ENCODE measurements at places on chromosomes 1 and 21. TPM values are rescaled to one million over a fixed set of nuclear protein-coding genes. Genes with fewer than 3 reads are reported as not detected.

C1orf94 gene
- not detected for total RNA-seq

GRCh38 chr1:198040880-198041279 is 115.9 kb upstream of the NEK7 start:
- DNase-seq = no peak

HSPA13 gene
- total RNA-seq = 11.1 TPM

DNA sequence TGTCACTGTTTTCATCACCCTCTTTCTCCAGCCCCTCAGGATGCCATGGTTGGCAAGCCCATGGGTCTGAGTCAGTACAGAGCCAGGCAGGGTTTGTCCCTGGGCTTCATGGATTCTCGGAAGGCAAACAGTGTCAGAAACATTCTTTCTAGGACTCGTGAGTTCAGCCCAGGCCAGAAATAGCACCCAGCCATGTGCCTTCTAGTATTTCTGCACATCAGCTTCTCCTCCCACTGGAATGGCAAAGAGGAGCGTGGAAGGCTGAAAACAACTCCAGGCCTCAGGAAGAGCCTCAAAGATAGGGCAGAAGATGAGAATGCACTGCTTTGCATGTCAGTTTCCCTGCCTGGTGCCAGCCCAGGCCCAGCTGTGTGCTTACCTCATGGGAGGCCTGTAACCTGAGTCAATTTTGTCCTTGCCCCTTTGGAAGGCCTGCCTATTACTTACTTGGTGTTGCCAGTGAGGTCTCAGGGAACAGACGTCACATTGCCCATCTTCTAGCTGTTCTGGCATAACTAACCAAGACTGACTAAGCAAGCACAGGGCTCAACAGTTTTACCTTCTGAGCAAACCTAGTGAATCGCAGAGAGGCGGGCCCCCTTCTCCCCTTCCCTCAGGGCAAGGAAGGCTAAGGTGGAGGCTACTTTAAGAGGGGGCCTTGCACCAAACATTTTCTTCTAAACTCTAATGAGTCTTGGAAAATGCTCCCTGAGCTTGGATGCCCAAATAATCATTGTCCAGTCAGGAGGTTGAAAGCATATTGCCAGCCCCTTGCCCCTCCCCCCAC is 42.4 kb downstream of the GLUL start:
- DNase-seq = no peak

- DNase-seq = no peak
Measured at GRCh38 chr1:231517076-231517475, 11.4 kb upstream of the TSNAX start.

OR2AK2 gene
- not detected for total RNA-seq

HCRTR1 gene
- not detected for total RNA-seq

- DNase-seq = no peak
Measured at GRCh38 chr21:38039841-38040240, 123.6 kb upstream of the KCNJ6 start.

- DNase-seq = no peak
Measured at GRCh38 chr1:22237433-22238093, 94.7 kb upstream of the WNT4 start.

DNA sequence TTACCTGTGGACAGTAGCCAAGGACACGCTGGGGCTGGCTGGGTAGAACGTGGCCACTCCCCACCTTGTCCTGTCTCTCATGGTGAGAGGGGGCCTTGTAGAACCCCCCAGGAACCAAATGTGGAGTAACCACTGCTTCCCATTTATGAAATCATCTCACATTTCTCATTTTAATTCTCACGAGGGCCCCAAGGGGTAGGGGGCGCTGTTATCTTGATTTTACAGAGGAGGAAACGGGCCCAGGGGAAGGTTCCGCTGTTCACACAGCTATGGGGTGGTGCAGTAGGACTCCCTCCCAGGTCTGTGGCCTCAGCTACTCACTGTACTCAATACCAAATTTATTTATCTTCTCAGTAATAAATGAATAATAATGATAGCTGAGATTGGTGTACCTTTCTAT is 5.5 kb downstream of the SMPDL3B start:
- DNase-seq = peak; percentile 66

DNA sequence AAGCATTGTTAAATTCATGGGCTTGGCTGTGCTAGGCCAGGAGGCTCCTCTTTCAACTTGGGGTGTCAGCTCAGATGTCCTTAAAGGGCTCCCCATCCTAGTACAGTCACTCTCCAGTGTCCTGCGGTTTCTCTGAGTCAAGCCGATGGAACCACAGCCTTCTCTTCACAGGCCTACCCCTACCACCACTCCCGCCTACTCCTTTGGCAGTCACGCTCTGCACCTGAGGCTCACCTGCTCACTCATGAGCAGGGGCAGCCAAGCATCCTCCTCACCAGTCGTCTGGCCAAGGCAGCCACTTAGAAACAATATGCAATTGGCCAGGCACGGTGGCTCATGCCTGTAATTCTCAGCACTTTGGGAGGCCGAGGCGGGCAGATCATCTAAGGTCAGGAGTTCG is 3.6 kb downstream of the ACOT7 start:
- no peak for DNase-seq

UBE2G2 gene
- 79.4 TPM for total RNA-seq

- no peak for DNase-seq
Measured at GRCh38 chr1:222889440-222889839, 74.6 kb downstream of the DISP1 start.

DNA sequence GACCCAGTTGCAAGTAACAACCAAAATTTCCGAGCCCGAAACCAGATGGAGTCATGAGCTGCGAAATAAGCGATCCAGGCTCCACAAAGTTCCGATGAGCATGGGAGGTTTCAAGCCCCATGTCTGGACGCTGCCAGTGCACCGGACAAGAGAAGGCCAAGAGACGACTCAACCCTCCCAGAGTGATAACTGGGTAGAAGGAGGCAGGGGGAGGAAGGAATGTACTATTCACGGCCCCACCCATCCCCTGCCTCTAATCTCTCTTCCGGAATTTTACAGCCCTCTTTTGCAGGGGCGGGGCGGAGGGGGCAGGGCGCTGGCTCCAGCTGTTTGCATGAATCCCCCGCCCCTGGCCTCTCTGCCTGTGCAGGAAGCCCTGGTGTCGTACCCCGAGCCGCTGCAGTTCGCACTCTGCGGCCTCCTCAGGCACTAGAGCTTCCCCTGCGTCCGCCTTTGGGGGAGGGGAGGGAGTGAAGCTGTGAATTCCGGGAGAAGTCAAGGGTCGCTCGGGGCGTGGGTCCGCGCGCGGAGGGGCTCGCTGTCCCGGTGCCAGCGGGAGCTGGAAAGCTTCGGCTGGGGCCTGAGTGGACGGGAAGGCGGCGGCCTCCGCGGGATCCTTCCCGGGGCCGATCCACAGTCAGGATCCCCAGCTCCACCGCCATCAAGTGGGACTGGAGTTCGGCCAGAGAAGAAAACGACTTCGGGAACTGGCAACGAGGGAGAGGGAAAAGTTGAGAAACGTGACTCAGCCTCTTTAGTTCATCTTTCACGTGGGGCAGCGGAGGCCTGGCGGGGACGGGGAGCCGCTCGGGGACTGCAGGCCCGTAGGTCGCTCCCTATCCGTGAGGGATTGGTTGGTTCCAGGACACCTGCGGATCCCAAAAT is 6.3 kb upstream of the PTP4A2 start:
- DNase-seq = peak; percentile 97

DNA sequence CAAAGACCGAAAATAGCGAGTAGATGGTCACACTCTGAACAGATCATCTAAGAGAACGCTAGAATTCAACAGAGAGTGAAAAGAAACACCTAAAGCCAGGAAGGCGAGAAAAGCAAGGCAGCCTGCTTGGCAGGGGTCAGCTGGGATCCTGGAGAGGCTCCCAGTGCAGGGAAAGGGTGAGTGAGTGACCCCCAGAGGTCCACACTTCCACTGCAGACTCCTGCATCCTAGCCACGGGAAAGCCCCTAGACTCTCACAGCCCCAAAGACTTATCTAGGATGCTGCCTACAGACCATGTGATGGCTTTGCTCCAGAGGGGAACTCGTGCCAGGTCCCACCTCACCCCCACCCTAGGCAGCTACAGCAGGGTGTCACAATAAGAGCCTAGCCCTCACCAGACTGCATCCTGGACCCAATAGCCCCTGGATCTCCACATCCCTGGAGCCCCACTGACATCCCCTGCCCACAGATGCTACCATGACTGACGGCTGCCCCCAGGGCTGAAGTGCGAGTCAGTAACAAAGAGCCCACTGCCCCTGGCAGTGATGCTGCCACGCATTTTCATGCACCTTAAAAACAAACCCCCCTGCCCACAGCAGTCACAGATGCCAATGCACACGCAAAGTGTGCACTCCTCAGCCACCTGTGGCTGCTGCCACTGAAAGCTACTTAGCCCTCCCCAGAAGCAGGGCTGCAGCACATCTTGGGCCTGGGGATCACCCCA is 62.2 kb downstream of the PSMG1 start:
- no peak for DNase-seq

DNA sequence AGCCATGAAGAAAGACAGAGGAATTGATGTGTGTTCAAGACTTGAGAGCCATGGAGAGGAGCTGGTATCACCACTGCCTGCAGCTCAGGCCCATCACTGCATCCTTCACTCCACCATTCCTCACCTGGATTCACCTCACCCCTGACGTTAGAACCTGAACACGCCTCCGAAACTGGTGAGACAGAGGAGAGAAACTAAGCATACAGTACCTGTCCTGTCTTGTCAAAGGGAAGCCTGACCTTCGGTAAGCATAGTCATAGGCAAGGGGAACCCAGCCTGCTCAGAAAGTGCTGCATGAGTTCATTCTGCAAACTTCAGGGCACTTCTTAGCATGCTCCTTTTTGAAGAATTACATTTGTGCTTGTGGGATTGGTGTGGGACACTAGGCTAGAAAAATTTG is 425.8 kb downstream of the DSCAM start:
- no peak for DNase-seq

BARHL2 gene
- total RNA-seq = not detected

FCMR gene
- total RNA-seq = 1.6 TPM

GRCh38 chr1:16215882-16216753 is 3.7 kb upstream of the ARHGEF19 start:
- peak; percentile 97 for DNase-seq

GRCh38 chr21:45769896-45770295 is 126.4 kb downstream of the PCBP3 start:
- no peak for DNase-seq

DNA sequence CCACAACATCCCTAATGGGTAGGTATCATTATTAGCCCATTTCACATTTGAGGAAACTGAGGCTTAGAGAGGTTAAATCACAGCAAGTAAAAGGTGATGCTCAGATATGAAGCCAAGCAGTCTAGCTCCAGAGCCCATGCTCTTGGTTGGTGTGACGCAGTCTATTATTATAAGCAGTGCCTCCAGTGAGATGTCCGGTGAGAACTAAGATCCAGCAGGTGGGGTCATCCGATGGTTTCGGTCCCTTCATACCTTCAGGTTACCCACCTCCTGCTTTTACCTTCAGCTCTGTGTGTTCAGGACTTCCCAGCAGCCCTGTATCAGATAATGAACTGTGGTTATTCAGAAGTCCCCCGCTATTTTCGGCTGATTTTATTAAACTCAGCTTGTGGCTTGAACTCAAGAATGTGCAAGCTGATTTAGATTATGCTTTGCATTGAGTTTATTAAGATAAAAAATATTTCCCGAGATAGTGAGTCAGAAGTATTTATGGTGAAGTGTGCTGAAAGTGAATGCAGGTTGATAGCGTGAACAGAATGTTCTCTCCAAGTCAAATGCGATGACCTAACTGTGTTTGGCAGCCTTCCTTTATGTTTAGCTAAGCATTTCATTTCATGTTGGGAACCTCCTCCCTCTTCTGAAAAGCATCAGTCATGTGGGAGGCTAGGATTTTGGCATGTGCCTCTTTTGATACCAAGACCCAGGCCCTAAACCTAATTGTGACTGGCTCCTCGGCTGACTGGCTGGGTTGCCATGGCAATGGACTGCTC is 160.9 kb upstream of the UBE2U start:
- DNase-seq = no peak

GRCh38 chr1:169739980-169740379 is 6.1 kb upstream of the SELE start:
- DNase-seq = no peak

UCK2 gene
- total RNA-seq = 55.0 TPM

DNA sequence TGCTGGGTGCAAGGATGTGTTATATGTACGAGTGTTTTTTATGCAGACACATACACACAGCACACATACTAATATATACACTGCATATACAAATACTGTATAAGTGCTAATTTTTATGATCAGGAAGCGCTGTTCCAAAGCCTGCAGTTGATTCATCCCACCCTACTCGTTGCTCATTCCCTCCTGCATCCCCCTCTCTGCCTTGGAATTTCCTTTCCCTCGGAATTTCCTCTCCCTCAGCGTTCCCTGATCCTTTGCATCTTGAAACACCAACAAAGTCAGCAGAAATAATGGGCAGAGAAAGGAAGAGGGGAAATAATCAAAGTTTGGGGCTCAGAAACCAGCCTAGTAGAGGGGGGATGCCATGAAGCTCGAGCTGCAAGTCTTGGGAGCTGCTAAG is 98.9 kb downstream of the CSMD2 start:
- DNase-seq = no peak

- DNase-seq = no peak
Measured at GRCh38 chr1:160081261-160081936, at the start of gene KCNJ9. TSS of gene KCNJ9 (plus strand) at chr1:160081538. CDS start at chr1:160084031, 2,493 bp downstream.

OPRD1 gene
- 0.09 TPM for total RNA-seq
